COLO829 (cell line): ENCODE measurements at places on chromosomes 13 and 19.

- no peak for DNase-seq
Observed at GRCh38 chr19:16016226-16017137, 59.8 kb upstream of the TPM4 start.

DNA sequence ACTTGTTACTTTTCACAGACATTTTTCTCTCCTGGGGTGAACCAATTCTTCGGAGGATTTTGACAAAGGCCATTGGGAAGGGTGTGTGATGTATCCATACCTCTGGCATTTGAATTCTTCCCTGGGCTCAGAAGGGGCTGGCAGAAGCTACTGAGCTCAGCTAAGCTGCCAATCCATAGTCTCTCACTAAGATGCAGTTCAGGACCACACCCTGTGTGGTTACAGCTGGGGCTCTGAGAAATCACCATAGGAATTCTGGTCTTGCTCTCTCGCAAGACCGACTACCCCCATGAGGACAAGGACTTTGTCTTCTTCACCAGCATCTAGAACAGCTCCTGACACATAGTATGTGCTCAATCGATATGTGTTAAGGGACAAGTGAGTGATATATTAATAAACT is 6.0 kb downstream of the C13orf42 start:
- no peak for DNase-seq

DNA sequence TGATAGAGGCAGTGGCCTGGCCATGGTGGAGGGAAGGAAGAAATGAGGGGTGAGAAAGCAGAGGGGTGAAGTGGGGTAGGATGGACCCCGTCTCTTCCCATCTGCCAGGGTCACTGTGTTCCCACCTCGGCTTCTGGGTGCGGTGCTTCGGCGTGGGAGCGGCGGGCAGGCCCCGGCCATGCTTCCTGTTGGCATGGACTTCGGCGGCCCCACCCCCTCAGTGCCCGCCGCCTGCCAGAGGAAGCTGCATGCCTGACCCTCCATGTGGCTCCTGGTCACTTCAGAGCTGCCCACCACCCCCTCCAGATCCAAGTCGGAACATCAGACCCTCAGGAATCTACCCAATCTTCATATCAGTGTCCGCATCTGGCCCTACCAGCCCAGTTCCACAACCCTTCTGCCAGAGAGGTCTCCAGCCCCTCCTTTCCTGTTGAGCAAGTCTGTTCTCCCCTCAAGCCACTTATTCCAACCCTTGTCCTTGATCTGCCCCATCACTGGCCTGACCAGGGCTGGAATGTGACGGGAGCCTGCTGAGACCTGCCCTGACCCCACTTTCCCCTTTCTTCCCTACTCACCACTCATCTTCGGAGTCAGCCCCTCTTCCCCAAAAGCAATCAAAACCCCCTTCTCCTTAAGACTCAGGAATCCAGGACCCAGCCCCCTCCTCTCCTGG is 1.5 kb downstream of the KCNN4 start:
- DNase-seq = no peak

DNA sequence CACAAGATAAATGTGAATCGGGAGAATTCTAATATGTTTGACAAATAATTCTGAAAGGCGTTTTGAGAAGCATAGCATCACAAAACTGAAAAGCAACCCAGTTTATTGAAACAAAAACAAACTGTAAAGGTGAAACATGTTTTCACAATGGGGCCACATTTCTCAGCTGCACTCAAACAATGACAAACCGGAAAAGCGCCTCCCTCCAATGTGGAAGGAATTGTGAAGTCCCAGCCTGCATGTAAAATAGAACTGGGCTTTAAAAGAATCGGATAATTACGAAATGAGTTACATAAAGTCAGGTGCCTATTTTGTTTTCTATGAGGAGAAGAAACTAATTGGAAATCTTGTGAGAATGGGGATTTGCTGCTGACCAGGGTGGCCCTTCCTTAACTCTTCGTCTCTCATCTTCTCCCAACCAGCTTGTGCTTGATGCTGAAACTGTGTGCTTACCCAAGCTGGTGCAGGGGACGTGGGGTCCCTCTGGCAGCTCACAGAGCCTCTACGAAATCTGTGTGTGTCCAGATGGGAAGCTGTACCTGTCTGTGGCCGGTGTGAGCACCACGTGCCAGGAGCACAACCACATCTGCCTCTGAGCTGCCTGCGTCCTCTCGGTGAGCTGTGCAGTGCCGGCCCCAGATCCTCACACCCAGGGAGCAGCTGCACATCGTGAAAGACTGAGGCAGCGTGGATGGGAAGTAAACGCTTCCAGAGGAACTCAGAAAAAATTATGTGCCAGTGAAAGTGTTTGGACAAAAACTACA is 109.4 kb downstream of the SACS start:
- DNase-seq = no peak

DNA sequence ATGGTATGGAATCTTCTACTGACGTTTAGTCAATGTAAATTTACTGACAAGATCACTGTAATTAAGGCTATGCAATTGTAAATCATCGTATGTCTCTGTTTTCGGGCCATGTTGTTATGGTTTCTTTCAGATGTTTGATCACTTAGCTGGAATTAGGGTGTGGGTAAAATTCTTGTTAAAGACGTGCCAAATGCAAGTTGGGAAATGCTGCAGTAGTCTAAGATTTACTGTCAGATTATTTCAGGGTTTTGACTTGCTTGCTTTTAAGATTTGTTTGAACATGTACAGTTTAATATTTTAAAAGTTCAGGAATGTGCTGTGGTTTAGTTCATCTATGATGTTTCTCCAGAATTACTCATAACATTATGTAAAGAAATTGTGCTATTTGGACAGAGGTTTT is 10.8 kb downstream of the NDFIP2 start:
- no peak for DNase-seq

GRCh38 chr13:26985285-26985878 is 186.2 kb downstream of the USP12 start:
- peak; percentile 73 for DNase-seq

DNA sequence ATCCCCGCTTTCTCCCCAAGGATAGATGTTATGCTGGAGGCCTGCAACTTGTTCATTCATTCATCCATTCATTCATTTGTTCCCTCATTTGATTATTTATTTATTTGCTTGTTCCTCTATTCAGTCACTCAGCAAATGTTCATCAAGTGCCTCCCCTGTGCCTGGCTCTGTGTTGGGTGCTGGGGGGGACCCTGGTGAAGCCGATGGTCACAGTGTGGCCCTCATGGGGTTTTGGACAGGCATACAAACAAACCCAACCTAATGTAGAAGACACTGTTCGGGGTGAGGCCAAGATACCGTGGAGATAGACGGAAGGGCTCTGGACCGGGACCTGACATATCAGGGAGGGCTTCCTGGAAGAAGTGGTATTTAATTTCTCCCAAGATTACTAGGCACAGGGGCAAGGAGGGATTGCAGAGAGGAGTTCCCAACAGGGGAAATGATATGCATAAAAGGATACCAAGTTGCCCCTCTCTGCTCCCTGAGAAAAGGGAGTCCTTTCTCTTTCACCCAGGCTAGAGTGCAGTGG is 58.1 kb downstream of the ZNF536 start:
- no peak for DNase-seq

DNA sequence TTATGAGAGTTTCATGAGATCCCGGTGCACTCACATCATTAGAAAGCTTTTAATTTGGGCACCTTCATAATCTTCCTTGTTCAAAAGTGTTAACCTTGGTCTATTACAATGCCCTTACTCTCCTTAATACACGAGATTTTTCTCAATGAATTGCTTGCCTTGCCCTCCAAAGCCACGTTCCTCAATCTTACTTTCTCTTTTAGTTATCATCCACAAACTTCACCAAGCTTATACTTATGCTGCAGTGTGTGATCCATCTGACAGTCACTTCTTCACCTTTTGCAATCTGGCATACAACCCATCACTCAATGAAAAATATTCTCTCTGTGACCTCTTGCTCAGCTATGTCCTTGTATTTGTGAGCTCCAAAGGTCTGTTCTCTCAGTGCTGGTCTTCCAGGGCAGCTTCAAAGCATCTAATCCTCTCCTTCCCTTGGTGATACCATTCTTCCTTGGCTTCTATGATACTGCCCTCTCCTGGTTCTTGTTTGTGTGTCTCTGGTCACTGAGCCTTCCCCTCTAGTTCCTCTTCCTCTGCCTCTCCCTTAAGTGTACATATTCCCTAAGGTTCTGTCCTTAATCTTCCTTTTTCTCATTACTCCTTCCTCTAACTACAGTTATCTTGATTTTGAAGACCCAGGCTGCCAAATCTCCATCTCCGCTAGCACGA is 202.2 kb upstream of the STARD13 start:
- peak; percentile 29 for DNase-seq

DNA sequence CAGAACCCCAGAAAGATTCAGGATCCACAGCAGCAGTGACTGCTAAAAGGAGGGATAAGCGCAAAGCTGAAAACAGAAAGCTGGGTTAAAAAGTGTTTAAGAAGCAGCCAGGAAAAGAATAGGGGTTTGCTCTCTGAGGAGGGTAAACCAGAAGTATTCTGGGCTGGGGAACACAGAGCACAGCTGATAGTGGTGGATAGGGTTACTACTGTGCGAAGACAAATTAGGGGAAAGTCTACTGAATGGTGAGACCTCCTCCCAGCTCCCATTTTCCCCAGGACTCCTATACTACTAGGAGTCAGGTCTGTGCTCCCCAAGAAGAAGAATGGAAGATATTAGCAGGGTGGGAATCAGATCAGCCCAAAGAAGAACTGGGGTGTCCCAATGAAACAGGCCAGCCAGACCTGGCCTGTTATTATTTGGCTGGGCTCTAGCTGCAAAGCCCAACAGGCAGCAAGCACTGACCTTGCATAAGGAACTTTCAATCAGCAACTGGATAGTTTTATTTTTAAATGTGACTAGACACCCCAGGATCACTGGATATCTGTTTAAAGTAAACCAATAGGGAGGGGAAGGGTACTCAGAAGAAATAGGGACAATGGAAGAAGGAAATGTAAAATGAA is 43.5 kb upstream of the SERTM1 start:
- DNase-seq = no peak

- DNase-seq = no peak
Observed at GRCh38 chr19:47779524-47780214, 1.2 kb downstream of the SELENOW start.

DNA sequence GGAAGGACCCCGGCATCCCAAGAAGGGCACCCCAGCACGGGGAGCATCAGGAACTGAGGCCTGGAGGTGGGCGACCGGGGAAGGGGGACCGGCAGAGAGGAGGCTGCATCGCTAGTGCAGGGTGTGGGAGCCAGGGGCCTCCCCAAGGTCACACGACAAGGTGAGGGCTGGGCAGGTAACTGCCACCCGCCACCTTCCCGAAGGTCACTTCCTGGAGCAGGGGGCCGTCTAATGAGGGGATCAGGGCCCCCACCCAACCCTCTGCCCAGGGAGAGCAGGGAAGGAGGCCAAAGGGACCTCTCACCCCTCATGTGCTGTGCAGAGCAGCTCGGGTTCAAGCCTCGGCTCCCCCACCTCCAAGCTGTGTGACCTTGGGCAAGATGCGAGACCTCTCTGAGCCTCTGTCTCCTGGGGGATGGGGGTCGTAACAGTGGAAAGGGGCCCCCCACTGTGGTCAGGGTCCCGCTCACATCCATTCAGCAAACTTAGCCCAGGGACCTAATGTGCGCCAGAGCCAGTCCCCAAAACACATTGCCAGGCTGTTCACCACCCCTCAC is 6.0 kb downstream of the ZBTB7A start:
- no peak for DNase-seq

DNA sequence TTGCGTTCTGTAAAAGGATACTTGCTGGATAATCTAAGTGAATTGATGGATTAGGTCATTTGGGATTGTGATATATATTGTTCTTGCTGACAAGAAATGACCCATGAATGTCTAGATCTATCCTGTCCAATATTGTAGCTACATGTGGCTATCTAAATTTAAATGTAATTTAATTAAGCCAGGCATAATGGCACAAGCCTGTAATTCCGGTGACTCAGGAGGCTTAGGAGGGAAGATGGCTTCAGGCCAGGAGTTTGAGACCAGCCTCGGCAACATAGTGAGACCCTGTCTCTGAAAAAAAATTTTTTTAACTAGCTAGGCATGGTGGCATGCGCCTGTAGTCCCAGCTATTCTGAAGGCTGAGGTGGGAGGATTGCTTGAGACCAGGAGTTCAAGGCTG is 39.3 kb upstream of the AKAP11 start:
- no peak for DNase-seq

DNA sequence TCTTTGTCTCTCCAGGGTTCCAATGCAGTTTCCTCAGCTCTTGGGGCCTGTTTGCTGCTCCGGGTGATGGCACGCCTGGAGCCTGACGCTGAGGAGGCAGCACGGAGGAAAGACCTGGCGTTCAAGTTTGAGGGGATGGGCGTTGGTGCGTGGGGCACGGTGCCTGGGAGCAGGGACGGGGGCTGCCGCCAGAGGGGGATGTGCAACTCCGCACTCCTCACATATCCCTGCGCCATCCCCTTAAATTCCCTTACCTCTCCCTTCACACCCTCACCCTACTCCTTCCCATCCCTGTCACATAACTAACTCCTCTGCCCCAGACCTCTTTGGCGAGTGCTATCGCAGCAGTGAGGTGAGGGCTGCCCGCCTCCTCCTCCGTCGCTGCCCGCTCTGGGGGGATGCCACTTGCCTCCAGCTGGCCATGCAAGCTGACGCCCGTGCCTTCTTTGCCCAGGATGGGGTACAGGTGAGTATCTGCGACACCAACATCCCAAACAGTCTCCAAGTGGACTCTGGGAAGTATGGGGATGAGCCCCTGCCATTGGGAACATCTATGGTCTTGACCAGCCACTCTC is 31.1 kb downstream of the TRPM4 start:
- no peak for DNase-seq

DNA sequence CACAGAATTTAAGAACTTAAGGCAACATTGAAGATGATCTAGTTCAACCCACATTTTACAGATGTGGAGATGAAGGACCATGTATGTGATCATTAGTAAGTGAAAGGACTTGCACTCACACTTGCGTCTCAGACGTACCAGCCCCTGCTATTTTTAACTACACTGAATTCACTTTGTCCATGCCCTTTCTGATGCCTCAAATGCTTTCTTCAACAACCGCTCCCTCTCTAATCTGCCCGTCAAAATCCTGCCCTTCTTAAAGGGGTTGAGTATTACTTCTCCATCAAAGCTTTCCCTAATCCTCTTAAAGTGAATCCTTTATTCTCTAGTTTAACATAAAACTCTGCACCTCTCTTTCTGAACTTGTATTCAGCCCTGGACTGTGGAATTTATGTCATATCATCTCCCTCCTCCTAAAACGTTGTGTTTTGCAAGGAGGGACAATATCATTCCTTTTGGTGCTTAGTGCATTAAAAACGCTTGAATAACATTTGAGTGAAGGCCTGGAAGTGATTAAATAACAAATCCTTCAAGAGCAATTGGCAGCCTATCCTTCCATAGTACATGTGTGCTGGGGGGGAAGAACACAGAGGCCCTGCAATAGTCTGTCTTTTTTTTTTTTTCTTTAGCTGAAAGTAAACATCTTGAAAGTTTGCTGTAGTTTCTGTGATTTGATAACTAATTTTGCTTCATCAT is 493.3 kb downstream of the LMO7 start:
- no peak for DNase-seq

DNA sequence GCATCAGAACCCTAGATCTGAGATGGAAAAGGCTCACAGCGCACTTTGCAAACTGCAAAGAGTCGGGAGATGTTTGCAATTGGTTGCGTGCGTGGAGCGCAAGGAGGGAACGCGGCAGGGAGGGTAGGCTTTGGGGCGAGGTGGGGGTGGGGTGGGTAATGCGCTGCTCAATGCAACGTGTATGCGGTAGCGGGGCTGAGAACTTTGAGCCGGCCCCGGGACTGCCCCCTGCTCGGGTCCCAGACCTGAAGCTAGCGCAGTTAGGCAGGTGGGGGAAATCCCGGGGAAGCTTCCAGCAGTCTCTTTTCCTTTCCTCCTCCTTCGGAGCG is 971 bp downstream of the FOSB start:
- no peak for DNase-seq

GRCh38 chr13:75180805-75181455 is 301.0 kb downstream of the TBC1D4 start:
- DNase-seq = peak; percentile 2
